GM06990 (cell line): ENCODE measurements at places on chromosomes 5 and 9.

DNA sequence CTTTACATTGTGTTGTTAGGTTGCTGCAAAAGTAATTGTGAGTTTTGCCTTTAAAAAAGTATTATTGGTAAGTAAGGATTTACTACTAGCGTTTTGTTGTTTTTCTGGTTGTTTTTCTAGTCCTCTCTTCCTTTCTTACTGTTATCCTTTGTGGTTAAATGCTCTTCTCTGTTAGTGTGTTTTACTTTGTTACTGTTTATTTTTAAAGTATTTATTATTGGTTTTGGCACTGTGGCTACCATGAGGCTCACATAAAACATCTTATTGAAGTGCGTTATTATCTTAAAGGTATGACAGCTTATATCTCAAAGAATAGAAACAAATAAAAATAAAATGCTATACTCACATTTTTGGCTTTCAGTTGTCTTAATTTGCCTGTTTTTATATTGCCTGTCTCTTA, 17.6 kb downstream of the DMXL1 start:
- no peak for DNase-seq

DNA sequence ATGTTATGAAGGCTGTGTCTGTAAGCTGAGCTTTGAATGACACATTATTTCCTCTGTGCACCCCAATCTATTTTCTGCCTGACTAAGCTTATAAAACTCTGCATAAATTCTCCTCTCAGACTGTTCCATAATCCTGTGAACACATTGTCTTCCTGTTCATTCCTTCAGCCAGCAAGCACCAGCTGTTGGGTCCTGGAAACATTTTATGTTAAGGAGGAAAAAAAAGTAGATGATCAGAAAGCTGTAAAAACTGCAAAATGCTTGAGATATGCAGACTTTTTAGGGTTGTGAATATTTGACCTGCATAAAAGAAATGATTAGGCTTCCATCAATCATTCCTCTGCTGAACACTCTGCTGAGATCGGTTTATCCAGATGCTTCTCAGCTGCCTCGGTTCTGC, 1246.0 kb upstream of the DMAC1 start:
- DNase-seq, result no peak

- DNase-seq, result no peak
These were observed 200.0 kb downstream of the NR2F1-AS1 start for GRCh38 chr5:93381057-93381456.

DNA sequence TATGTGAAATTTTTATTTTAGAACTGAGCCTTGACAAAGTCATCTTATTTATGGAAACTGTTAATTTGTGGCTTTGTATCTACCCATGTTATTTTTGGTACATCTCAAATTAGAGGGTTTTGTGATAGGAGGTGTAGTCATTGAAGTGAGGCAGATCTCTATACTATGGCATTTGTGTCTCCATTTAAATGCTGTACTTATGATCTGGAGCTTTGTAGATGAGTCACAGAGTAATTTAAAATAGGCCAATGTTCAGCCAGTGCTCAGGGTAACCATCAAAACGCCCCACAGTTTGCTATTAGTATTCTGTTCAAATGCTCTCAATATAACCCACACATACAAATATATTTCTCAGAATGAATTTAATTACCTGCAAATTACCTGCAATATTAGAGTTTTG, 351.5 kb upstream of the KLF9 start:
- DNase-seq, result no peak

DNA sequence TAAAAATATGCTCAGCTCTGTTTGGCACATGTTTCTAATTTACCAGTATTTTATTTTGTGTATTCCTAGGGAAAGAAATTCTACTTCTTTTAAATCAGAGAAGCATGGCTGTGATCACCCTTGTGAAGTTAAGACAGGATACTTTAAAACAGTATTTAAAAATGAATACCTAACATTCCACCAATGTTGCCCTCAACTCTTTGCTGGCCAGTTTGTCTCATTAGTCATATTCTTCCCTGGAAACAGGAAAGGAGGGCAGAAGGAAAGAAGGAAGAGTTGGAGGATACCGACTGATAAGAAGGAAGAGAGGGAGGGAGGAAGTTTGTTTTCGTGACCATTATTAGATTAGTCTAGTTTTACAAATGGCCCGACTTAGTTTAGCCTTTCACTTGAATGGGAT, 137.4 kb downstream of the PLK2 start:
- no peak for DNase-seq

DNA sequence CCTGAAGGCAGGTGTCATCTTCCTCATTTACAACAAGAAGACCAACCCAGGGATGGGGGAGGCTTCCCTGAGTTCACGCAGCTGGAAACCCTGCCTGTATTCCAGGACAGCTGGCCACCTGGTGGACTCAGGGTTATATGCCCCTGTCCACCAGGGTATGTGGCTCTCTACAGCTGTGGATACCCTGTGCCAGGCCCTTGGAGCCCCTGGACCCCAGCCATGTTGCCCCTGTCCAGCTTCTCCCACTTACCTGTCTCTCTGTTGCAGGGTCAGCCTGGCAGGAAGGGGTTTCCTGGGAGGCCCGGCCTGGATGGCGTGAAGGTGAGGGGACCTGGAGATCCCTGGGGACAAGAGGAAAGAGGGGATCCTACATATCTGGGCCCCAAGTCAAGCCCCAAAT, 79.7 kb upstream of the ORM1 start:
- DNase-seq, result no peak

DNA sequence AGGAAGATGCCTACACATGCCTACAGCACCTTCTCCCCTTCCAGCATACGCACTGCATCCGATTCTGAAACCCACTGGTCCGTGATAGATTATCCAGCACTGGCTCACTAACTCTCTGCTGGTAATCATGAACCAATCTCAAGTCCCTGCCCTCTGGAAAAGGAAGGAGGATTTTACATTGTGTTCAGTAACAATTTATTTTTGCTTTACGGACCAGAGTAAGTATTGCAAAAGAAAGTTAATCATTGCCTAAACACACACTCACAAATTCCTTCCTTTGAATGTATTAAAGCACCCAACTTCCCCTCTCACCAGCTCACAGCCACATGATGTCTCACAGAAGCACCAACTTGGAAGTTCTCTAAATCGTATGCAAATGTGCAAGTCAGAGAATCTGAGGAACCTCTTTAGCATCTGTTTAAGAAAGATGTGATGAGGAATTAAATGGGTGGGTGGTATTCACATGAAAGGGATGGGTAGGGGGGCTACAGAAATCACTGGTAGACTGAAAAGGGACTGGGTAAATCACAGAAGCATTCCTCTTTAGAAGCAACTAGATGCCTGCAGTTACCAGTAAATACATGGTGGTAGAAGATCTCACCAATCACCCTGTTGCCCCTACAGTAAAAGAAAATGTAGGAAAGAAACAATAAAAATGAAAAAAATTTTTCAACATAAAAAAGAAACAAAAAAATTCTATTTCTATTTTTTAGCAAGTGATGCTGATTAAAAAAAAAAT, 8.4 kb downstream of the GNAQ start:
- DNase-seq, result no peak

GRCh38 chr5:83709973-83710372, 10.7 kb downstream of the HAPLN1 start:
- DNase-seq, result no peak

- DNase-seq, result no peak
These were observed 6.4 kb downstream of the ENTPD8 start for GRCh38 chr9:137434498-137435380.

- no peak for DNase-seq
These were observed 184.4 kb downstream of the CD180 start for GRCh38 chr5:67012171-67012570.

DNA sequence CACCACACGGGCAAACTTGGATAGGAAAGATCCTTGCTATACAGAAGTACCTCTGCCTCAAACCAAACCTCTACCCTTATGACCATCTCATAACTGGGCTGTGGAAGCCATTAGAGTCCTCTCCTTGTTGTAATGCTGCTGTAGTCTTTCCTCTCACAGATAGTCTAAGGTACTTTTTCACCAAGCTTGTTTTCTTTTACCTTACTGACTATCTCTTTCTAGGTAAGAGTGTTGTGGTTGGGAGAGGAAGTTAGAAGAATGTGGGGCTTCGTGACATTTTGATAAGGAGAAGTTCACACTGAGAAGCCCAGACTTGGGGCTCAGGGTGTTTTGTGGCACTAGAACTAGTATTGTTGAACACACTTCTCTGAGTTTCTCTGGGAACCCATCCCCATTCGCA, 8.9 kb downstream of the CFAP95 start:
- no peak for DNase-seq

- no peak for DNase-seq
These were observed 3.1 kb upstream of the HRH2 start for GRCh38 chr5:175654807-175655206.

GRCh38 chr9:32403567-32404260, 19.3 kb downstream of the ACO1 start:
- DNase-seq, result no peak

DNA sequence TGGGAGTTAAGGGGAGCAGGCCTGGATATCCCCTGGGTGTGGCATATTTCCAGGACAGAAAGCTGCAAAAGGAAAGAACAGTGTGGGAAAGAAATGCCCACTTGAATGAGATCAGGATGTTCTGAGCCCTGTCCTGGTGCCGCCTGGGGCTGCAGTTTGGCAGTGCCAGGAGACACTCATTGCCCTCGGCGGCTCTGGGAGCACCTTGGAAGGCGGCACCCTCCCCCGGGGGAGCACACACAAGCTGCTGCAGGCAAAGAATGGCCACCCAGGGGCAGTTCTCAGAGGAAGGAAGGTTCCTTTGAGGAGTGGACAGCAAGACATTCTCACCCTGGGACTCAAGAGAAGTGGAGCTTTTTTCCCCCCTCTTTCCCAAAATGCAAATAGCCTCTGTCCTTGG, 305.3 kb downstream of the NTRK2 start:
- DNase-seq, result no peak

DNA sequence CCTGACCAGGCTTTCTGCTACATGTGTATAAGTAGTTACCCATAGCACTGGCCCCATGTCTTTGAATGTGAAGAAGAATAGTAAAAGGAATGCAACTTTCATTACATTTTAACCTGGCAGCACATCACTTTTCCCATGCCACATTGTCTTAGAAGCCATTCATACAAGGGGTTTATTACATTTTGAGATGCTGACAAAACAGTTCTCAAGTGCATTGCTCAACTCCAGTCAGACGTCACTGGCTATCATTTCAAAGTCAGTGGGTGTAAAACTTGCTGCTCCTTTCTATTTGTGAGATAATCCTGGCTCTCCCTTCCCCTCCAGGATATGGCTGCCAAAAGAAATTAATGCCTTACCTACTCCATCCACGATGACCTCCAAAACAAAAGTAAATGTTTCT, 97.0 kb upstream of the VCAN start:
- DNase-seq, result no peak

GRCh38 chr5:172583931-172584511, 57.0 kb upstream of the NEURL1B start:
- DNase-seq, result no peak

DNA sequence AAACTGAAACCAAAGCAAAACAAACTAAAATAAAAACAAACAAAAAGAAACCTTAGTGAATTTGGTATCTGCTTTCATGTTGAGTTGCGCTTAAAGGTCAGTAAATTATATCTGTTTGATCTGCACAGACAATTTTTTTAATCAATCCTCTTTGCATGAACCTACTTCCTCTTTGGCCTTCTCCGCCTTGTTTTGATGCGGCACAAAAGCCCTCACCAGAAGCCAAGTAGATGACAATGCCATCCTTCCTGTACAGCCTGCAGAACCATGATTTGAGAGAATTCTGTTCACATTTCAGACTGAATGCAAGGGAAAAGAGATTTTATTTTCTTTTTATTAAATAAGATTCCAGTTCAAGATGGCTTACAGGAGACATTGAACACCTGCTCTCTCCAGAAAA, 473.6 kb upstream of the FTMT start:
- no peak for DNase-seq

GRCh38 chr9:101673642-101674041, 64.8 kb downstream of the GRIN3A start:
- DNase-seq, result no peak

- DNase-seq, result no peak
These were observed 126.7 kb upstream of the GRHPR start for GRCh38 chr9:37295796-37296195.

- DNase-seq, result no peak
These were observed 1.5 kb downstream of the LTC4S start for GRCh38 chr5:179795049-179795862.

DNA sequence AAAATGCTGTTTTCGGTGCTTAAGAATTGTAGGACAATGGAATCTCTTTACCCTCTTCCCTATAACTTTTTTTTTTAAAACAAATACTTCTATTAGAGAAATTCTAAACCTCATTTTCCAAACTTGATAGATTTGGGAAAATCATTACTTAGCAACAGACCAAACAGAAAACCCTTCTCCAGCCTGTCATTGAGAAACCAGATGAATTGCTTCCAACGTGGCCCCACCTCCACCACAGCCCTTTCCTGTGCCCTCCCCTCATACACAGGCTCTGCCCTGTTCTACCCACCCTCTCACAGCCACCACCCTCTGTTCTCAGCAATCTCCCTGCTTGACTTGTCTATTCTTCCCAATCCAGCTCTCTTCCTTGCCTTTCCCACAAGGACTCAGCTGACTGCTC, 221.2 kb downstream of the DMRT2 start:
- no peak for DNase-seq

DNA sequence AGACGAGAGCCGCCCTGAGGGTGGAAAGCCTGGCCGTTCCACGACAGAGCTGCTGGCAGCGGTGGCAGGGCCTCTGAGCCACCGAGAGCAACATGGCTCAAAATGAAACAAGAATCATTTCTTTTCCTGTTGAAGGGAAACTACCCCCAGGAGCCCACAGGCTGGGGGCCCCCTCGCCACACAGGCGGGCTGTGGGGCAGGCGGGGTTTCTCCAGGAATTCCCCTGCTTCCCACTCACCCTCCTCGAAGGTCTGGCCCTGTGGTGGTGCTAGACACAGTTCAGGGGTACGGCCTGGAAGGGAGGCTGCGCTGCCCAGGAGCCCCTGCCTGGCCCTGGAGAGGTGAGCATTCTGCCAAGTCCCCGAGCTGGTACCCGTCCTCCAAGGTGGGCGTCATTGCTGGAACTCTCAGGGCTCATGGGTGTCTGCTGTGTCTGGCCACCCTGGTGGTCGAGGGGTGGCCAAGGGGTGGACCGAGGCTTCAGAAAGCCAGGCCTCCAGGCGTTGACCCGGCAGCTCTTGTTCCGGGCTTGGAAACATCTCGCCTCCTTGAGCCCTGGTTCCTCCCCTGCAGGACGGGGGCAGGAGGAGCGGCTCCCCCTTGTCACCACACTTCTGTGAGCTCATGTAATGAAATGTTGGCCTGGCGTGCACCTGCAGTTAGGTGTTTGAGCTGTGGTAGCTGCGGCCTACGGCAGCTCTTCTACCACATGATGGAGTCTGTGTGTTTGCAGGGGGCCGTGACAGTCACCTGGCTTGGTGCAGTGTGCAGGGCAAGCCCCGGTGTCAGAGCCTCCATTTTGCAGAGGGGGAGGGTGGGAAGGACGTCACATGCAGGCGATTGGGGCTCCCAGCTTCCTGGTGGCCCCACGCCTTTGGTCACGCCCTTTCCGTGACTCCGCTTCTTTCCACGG, 65.3 kb downstream of the RXRA start:
- DNase-seq, result peak; percentile 85
